NCI-H1930 (cell line): ENCODE measurements at places on chromosomes 4 and X.

- DNase-seq: no peak
Measured at GRCh38 chr4:3362431-3363287, 69.8 kb downstream of the RGS12 start.

DNA sequence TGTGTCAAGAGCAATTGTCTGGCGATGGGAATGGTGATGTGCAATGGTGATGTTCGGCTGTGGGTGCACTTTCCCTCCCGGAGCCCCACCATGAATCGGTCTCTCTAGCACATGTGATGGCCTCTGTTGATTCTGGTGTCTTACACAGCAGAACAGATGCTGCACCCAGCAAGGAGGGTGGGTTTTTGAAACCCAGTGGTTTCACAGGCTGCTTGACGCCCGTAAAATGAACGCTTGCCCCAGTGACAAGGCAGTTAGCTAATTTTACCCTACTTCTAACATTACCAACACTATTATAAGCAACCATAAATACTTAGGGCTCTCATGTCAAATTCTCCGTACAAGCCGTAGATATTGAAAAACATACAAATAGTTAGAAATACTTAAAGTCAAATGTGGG is 5.9 kb upstream of the ANOS1 start:
- no peak for DNase-seq

DNA sequence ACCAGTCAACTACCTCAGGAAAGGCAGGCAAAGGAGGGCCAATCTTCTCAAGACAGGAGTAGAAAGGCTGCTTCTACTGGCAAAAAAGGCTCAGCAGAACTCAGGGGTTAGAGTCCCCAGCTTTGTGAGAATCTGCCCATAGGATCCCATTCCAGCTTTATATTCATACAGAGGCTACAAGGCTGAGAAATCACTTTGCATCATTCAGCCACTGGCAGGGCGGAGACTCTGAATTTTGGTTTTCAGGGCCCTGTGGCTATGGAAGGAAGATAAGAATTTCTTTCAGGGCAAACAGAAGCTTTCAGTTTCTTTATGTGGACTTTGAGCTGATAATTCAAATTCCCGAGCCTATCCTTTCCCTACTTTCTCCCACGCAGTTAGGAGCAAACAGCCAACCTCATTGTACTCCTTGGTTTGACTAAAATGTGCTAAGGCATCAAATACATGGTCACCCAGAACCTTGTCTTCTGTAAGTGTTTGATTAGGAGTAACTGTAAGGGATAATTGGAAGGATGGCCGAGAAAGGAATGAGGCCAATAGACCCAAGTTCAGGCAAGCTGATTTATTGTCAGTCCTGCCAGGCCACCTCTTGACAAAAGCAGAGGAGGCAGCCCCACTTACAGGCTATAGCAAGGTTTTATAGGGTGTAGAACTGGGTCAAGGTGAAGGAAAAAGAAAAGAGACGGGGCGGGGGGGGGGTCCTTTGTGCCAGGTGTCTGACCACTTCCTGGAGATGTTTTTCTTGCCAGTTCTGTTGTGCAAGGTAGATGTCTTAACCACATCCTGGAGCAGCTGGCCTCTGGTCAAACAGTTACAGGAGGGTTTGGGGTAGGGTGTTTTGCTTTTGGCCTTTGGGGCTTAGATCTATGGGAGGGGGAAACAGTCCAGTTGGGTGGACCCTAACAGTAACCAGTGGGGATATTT is 165.3 kb upstream of the PPP1R2C start:
- no peak for DNase-seq

GRCh38 chr4:90318193-90318592 is 191.0 kb downstream of the CCSER1 start:
- DNase-seq: no peak

DNA sequence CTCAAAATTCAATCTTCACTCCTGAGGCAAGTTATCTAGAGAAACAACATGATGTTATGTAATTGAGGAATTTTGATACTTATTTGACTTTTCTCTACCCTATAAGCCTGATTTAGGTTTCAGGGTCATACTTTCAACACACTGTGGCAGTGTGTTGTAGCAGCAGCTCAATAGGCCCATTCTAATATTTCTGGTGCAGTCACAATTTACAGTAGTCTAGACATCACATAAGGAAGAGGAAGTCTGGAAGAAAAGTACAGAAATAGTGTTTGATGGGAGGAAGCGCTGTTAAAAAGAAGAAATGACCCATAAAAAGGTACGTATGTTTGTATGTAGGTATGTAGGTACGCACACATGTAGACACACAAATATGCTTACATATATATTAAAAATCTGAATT is 194.3 kb downstream of the ARHGAP24 start:
- DNase-seq: no peak

DNA sequence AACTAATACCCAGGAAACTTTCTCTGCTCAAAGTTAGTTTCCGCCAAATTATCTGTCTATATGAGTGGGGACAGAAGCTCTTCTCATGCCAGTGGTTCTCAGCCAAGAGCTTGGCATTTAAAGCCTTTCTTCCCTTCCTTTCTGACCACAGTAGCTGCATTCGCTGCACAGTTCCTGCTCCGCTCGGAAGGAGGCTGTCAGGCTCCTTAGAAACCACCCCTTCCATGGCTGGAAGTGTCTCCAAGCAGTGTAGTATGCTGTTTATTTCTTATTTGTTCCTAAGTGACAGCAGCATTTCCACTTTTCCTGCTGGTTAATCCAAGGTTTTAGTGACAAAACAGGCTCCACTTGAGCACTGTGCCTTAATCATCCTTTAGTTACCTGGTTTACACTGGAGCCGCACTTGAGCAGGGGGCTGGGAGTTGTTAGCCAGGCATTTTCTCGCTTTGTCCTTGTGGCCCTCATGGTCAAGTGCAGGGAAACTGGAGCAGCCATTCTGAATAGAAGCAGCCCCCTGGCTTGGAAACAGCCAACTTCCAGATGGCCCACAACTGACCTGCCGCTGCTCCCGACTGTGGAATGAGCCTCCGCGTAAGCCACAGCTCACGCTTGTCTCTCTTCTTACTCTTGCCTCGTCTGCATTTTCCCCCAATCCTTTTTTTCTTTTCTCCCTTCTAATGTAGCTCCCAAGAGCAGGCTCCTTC is 739.4 kb upstream of the TENM3 start:
- no peak for DNase-seq

DNA sequence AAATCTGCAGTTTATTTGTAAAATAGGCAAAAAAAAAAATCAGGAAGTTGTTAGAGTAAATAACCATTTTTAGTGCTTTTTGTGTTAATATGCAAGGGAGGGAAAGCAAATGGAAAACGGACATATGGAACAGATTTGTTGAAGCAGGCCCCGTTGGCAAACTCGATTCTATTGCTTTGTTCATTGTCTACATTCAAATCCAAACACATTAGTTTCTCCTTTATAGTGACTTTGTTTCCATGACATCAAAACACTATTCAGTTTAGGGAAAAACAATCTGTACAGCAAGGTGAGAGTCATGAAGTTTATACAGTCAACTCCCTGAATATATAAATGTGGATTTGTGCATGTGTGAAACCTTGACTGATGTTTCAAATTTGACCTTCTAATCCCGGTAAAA is 142.2 kb downstream of the FAM47A start:
- DNase-seq: peak; percentile 20

GRCh38 chrX:25014366-25014838 is 1.4 kb downstream of the ARX start:
- no peak for DNase-seq

DNA sequence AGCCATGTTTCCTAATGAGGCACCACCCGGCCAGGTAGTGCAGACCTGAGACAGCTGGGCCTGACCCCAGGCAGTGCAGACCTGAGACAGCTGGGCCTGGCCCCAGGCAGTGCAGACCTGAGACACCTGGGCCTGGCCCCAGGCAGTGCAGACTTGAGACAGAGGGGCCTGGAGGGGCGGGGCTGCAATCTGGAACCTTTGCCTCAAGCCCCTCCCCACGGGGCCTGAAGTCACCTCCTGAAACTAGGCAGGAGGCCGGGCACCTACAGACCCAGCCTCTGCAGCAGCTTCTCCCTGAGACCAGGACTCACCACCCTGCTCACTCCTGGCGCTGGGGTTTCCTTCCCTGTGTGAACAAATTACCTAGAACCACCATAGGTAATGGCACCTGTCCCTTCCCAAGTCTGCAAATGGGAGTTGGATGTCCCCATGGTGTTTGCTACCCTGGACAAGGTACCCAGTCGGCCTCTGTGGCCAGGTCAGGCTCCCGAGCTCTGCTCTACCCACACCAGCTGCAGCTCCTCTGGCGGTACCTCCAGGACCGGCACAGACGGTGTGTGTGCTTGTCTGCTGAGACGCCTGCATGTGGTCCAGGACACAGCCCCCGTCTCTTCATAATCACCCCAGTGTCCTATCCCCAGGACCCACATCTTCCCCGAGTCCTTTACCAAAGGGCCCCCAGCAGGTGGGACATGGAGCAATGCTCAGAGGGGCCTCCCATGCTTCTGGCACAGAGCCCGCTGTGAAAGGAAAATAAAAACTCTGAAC is 53.1 kb upstream of the C4orf50 start:
- no peak for DNase-seq

GRCh38 chrX:3142259-3143042 is 101.2 kb downstream of the ARSF start:
- DNase-seq: no peak

GRCh38 chr4:108559911-108560310 is 60.5 kb upstream of the RPL34 start:
- no peak for DNase-seq

GRCh38 chr4:139769364-139769763 is 103.7 kb downstream of the MGST2 start:
- DNase-seq: no peak
